ENCODE measurements at places on chromosomes 2 and 18.

DNA sequence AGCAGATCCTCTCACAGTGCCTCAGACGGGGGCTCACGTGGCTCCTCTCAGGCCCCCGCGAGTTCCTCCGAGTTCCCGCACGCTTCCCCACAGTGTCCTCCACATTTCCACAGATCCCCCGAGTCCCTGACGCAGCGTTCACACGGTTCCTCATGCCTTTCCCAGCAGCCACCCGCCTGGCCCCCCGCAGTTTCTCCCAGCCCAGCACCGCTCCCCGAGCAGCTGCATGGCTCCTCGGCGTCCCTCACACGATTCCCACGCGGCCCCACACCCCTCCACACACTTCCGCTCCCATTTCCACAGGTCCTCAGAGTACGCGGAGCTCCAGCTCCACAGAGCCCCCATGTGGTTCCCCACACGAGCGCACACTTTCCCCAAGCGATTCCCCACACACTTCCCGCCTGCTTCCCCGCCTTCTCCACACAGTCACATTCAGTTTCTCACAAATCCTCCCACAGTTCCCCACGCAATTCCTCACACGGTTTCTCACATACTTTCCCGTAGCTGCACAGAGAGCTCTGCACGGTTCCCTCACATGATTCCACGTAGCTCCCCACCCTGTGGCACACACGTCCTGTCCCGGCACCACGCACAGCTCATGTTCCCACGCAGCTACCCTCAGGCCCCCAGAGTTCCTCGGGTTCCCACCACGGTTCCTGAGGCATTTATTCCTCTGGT lies 39.9 kb downstream of the KIF1A start:
- DNase-seq: no peak

DNA sequence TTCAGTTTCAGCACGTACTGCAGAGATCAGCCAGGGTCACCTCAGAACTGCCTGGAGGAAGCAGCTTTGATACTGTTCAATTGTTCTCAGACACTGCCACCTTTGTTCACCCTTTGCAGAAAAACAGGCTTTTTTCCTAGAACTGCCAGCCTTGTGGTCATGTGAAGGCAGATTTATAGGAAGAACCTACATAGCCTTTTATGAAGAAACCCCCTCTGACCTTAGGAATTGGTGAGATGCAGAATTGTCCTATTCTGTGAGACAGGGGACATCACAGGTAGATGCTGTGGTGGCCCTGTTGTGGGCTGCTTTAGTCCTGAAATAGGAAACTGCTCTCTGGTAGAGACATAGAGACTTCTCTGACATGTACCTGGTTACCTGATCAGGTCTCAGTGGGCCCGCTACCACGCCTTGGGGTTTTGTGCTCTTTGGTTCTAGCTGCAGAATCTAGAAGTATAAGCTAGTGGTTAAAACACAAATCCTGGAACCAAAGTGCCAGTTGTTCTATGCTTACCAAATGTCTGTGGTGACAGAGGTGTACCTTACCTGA lies 206.6 kb downstream of the AGPS start:
- no peak for DNase-seq

DNA sequence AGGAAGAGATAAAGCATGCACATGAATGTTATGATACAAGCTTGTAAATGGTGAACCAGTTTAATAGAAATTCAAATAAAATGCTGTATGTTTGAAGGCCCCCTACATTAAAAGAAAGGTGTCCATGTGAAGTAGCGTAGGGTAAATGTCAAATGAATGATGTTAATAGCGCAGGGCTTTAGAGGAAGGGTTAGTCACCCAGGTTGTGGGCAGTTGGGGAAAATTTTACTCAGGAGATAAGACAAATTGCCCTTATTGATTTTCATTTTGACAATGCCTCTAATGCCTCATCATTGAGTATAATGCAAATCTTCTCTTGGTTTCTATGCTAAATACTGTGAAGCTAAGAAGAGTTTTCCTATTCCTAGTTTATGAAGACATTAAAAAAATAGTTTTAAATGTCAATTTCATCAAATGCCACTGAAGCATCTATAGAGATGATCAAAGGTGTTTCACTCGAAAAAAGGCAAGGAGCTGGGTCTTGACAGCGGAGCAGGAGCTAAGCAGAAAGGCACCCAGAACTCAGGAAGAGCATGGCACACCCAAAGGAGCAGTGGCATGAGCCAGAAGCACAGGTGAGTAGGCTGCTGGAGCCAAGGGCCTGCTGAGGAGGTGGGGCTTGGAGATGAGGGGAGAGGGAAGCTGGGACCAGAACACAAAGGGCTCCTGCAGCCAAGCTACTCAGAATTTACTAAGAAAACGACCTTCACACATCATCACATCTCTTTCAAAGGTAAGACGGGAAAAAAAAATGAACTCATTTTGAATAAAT lies 129.3 kb upstream of the ACKR3 start:
- no peak for DNase-seq

DNA sequence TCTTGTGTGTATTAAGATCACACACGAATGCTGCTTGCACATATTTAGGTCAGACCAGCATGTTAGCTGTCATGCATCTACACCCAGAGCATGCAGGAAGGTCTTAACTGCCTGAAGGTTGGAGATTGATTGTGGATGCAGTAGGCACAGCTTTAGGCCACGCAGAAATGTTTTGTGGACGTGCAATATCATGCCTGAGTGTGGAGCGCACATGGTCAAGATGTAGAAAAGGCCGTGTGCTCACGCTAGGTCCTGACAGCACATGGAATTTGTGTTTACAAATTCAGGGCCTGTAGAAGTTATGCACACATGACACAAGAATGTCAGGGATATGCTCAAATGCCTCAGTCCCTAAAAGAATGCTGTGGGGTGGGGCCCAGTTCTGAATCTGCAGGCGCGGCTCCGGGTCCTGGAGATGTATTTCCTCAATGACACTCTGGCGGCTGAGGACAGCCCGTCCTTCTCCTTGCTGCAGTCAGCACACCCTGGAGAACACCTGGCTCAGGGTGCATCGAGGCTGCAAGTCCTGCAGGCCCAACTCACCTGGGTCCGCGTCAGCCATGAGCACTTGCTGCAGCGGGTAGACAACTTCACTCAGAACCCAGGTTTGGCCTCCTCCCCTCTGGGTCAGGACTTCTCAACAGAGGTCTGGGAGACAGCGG lies 27.9 kb downstream of the MARCO start:
- no peak for DNase-seq

DNA sequence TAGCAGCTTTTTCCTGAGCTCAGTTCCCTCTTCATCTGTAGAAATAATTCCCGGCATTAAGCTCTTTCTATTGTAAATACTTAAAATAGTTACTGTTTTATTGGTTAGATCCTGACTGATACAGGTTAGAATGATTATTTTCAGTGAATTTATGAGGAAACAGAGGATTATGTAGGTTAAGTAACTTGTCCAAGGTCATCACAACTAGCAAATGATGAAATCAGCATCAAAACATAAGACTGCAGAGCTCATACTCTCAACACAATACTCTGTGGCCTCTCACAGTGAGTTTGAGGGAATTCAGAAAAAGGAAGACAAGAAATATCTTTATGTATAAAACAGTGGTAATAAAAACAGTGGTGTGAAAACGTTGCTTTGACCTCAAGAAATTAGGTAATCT lies 113.2 kb upstream of the DLX2 start:
- DNase-seq: no peak

DNA sequence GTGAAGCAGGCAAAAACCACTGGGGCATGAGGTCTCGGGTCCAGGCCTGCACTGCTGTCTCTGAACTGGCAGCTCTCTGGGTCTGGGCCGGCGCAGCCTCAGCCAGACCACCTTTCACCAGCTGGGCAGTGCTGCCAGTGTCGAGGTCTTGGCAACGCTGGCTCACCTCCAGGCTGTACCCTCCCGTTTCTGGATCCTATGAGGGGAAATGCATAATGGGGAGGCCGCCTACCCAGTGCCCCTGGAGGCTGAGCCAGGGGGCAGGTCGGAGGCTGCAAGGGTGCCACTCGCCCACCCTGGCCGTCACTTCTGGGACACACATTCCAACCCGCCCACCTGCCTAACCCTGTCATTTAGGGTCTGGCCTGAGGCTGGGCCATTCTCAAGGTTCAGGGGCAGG lies 24.6 kb downstream of the KIF1A start:
- DNase-seq: no peak

DNA sequence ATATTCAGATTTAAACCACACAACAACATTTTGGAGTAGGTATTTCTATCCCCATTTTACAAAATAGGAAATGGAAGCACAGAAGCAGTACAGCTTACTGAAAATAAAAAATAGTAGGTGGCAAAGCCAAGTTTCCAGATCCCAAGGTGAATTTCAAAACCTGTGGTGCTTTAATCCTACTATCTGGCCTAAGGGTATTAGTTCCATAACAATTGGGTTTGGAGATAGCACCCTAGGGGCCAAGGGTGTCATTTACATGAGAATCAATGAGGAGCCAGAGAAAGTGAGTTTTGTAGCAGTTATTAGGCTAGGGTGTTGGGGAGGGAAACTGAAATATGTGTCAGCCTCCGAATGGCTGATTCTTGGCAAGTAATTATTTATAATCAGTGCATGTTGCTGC lies 24.9 kb downstream of the OSBPL6 start:
- DNase-seq: peak; percentile 38

DNA sequence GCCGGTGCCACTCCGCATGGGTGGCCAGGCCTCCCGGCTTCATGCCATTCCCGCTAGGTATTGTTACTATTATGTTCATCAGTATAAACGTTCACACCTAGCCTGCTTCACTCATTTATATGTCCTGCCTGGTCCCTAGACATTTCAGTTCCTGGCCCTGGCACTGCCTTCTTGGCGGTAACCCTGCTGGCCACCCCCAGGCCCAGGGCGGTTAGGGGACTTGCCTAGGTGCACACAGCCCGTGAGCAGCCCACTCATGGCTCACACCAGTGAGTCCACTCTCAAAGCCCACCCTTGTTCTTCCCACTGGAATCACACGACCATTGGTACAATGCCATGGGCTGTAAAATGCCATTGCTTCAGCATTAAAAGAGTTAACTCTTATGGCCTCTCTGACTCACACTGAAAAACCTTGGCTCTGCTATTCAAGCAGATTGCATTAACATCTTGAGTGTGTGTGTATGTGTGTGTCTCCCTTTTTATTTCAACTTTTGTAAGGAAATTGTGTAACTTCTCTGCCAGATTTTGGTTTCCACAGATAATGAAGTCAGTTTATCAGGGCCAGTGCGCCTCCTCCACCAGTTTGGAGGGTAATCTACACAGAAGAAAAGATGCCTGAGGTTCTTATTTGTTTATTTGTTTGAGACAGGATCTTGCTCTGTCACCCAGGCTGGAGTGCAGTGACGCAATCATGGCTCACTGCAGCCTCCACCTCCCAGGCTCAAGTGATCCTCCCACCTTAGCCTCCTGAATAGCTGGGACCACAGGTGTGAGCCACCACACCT lies 74.2 kb downstream of the RAB31 start:
- no peak for DNase-seq

GRCh38 chr2:3454802-3455201 lies 64.5 kb downstream of the ADI1 start:
- DNase-seq: no peak

DNA sequence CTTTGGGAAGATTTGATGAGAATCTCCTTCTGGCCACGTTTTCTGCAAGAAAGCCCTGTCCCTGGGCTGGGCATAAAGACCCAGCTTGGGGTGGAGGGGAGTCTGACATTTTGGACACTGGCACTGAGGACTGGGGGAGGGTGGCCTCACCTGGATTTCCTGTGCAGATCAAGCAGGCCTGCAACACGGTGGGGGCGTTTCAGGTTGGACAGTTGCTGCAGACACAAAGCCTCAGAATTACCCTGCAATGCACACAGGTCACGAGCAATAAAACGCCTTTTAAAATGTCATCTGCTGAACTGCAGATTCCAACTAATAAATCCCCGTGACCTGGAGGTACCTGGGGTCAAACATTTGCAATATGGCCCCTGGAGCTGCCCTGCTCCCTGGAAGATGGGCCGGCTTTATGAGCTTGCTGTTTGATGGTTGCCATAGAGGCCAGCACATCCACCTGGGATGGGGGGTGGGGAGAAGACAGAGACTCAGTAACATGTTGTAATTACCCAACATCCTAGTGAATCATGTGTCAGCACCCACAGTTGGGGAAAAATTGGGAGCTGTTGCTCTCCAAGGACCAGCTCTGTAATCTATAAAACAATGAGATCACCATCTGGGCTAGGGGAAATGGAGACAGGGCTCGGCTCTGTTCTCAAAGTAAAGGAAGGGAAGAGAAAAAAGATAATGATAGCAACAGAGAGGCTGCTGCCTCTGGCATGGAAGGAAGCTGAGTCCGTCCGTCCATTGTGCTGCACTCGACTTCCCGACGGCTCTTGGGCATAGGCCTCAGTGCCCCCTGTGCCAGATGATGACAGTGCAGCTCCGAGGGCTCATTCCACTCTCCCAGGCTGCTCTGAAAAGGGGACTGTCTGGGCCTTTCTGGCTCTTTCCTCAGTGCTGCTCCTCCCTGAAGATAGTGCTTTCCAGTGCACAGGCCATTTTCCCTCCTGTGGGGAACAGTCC lies 340.3 kb downstream of the CYRIA start:
- no peak for DNase-seq

DNA sequence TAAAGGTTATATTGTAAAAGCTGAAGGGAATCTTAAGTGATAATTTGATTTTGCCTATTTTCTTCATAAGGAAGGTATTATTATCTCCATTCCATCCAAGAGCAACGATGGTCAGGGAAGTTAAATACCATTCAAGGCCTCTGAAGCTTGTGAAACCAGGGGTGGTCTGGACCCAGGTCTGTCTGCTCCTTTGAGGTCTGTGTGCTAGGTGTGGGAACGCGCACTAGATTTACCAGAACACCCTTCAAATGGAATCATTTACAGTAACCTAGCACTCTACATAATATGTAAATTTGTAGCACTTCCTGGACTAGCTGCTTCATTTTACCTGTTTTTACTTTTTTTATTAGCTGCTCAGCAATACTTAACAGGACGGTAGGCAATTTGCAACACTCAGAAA lies 6.4 kb upstream of the TRIB2 start:
- no peak for DNase-seq

DNA sequence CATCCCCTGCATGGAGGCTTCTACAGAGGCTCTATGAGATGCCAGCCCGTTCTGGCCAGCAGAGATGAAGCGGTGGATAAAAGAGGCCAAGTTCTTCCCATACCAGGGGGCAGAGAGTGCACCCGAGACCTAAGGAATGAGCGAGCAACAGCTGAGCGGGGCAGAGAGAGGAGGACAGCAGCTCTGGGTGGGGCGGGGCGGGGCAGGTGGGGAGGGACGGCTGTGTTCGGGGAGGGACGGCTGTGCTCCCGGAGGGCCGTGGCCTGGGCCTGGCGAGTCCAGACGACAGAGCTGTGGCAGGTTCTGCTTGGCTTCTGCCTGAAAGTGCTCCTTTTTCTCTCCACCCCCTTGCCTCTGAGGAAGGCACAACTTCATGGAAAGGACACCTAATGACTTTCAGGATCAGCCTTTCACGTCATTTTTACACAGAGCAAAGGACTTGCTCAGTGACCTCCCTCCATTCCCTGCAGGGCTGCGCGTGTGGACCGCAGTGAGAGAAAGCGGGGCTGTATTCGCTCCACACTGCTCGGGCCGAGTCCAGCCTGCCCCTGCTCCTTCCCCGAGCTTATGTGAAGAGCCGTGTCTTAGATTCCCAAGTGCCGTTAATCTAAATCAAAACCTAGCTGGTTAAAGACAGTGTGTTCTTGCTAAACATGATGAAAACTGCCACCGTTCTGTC lies 232.9 kb downstream of the HDAC4 start:
- DNase-seq: no peak

GRCh38 chr18:44934901-44935300 lies 254.2 kb downstream of the SETBP1 start:
- DNase-seq: no peak
